ENCODE measurements at places on chromosomes 3 and 15. TPM values are rescaled to one million over a fixed set of nuclear protein-coding genes. Genes with fewer than 3 reads are reported as not detected.

FOXB1 gene
- total RNA-seq = not detected

FAM3D gene
- total RNA-seq = not detected

PPARG gene
- 1.6 TPM for total RNA-seq

TM4SF1 gene
- 207 TPM for total RNA-seq

SYNPR gene
- not detected for total RNA-seq

GRCh38 chr3:173238091-173238490, 97.1 kb upstream of the SPATA16 start:
- DNase-seq = no peak

GRCh38 chr15:64412216-64412615, 24.6 kb downstream of the TRIP4 start:
- no peak for DNase-seq

GRCh38 chr3:171824116-171824515, 13.8 kb upstream of the PLD1 start:
- no peak for DNase-seq

DNA sequence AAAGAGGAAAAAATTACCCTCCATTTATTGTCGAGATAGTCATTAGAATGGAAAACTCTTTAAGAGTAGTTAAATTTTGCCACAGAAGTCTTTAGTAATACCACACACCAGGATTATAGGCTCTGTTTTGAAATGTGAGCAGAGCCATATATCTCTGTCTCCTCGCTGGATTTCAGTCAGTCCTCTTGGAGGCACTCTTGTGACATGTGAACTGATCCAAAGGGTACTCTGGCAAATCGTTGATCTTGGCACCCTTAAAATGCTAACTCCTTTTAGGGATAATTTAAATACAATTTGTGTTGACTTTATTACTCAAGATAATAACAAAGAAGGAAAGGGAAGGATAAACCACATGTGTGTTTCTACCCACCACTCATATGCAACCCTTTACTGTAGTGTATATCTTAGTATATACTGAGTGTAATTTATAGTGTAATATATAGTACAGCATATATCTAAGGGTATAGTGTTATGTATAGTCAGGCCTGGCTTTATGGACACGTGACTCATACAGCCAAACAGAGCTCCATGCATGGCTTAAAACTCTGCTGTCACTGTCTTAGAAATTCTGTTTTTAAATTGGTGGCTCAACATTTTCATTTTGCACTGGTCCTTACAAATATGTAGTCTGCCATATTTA, 12.3 kb upstream of the KPNA4 start:
- DNase-seq = peak; percentile 78

GRCh38 chr15:64046421-64047153, at the start of gene DAPK2:
Gene DAPK2 (minus strand): TSS chr15:64046485. CDS start chr15:64040261, 6,224 bp downstream.
- DNase-seq = peak; percentile 70

GRCh38 chr3:33848624-33849347, 50.4 kb downstream of the PDCD6IP start:
- no peak for DNase-seq

GRCh38 chr3:188939814-188940572, 231.8 kb upstream of the TPRG1 start:
- no peak for DNase-seq
